ENCODE measurements at places on chromosomes 1 and 21. TPM values are rescaled to one million over a fixed set of nuclear protein-coding genes. Genes with fewer than 3 reads are reported as not detected.
A peak's percentile ranks its signal among the peaks of the same experiment; 100 is the strongest.

CD55 gene
- 22.3 TPM for total RNA-seq

NR1I3 gene
- not detected for total RNA-seq

MRAP gene
- not detected for total RNA-seq

TNFRSF18 gene
- 0.93 TPM for total RNA-seq

AGT gene
- total RNA-seq: 1.6 TPM

NFIA gene
- 21.1 TPM for total RNA-seq

UTS2 gene
- total RNA-seq: not detected

PALMD gene
- total RNA-seq: 33.5 TPM

- no peak for DNase-seq
Observed at GRCh38 chr21:33661146-33661545, 18.8 kb downstream of the ITSN1 start.

DNA sequence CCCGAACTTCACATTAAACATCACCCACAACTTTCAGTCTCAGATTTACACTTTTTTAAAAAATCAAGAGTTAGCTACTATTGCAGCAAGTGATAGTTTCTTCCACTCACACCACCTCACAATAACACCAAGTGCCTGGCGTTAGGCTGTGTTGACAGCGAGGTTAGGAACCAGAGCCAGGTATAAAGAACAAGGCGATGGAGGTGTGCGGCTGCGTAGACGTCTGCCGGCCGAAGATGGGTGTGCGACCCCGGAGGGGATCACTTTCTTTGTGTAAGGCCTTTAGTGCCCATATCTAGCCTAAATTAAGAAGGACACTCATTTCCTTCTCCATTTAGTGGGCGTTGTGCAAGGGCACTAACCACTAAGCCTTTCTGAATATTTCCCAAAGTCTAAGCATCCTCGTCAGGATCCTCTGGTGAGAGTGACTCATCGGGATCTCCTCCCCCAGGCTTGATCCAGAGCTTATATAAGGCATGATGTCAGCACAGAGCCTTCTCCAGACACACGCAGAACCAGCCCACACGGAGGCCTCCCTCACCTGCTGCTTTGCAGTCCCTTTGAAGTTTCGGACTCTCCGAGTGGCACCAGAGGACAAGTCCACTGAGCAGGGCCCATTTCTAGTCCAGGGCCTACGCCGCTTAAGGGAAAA lies 11.8 kb downstream of the NHLH2 start:
- DNase-seq: peak; percentile 35

DNA sequence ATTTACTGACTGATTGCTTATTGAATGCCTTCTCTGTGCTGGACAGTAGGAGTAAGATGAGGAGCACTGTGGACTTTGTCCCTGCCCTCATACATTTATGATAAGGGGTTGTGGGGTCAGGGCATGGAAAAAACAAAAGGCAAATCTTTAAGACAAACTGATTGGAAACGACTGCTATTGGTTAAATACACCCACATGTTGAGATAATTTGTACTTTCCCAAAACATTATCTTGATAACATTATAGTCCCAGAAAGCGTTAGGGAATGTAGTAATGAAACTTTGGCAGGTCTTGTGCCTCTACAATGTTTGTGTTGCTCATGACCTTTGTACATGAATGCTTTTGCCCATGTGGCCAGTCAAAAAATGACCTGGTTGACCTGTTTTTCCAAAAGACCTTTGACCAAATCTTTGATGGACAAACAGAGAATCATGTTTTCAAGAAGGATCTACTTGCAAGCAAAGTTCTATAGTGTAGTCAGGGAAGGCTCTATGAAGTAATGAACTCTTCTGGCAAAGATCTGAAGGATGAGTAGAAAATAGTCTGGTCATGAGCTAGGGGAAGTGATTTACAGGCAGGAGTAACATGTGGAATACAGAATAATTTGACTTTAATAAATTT lies 50.9 kb downstream of the LEPR start:
- no peak for DNase-seq

GRCh38 chr1:111747282-111747734 lies 8.1 kb upstream of the INKA2 start:
- peak; percentile 81 for DNase-seq

DNA sequence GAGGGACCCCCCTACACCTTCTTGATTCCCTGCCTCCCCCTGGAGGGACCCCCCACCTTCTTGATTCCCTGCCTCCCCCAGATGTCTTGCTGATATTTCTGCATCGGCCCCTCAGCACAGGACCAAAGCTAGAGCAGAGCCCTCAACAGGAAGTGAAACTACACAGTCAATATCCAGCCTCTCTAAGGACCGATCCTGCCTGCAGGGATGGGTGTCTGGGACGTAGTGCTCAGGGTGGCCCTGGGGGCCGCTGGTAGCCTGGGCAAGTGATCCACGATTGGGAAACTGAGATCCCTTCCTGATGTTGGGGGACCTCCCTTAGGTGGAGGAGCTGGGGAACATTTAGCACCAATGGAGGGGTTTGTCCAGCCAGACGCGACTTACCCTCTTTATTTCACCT lies 3.9 kb upstream of the LEFTY2 start:
- DNase-seq: no peak

GRCh38 chr21:33642896-33643657 lies 776 bp downstream of the ITSN1 start:
- DNase-seq: peak; percentile 56

DNA sequence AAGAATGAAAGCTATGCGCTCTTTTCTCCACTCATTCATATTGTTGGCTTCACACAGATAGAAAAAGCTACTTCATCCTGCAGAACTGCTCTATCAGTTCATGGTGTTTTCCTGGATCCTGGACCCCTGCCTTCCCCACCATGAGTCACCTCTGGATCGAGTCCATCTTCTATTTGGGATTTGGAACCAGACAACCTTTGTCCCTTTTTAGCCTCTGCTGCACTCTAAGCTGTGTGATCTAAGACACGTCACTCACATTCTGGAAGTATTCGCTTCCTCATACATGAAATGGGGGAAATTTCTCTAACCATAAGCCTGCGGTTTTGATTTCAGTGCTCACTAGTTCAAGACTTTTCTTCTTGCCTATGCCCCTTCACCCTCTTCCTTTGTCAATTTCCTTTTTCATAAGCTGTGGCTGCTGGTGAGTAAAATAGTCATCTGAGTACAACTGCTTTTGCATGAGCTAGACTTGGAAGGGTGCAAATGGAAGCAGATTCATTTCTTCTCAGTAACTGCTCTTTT lies 14.1 kb upstream of the DEGS1 start:
- no peak for DNase-seq

- peak; percentile 92 for DNase-seq
Observed at GRCh38 chr21:33051925-33052324, 18.0 kb upstream of the OLIG1 start.

DNA sequence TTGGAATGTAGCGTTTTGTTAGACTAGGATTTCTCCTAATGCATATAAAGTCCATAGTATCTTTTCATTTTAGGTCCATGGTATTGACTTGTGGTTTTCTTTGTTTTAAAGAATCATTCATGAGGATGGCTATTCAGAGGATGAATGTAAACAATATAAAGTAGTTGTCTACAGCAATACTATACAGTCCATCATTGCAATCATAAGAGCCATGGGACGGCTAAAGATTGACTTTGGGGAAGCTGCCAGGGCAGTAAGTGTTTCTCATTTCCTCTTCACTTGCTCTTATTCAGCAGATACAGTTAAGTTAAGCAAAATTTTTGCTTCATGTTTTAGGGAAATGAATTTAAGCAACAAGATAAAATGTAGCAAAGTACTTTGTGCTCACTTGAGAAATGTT lies 25.4 kb downstream of the GNAI3 start:
- DNase-seq: no peak

DNA sequence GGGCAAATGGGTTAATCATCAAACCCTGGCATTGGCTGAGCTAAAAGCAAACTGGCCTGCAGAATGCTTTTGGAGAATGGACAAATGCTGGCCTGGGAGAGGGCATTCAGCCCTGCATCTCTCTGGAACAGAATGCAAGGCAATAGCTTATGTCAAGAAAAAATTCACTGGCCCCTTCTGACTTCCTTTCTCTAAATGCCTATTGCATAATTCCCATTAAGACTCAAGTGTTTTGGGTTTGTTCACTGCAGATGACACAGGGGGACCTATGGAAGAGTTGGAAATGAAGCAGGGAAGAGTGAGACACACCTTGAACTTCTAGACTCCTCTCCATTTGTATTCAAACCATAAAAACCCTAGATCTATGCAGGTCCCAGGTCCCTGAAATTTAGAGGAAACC lies 15.9 kb downstream of the PEA15 start:
- DNase-seq: no peak

DNA sequence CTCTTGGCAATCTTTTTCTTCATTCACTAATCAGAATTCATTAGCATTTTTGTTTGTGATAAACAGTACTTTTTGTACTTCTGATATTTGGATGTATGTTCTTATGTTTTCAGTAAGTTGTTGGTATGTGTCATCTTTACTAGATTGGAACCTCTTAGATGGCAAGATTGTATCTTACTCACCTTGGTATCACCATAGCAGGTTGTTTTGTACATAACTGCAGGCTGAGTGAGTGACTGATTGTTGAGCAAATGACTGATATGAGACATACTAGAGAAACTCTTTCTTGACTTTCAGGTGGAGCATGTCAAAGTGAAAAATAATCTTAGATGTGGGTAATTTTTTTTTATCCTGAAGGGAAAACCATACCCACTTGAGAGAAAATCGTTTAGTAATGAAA lies 173.7 kb downstream of the CLEC20A start:
- DNase-seq: no peak

GRCh38 chr1:8812081-8812480 lies 5.4 kb downstream of the RERE start:
- no peak for DNase-seq

GRCh38 chr1:45621895-45622523 lies 1.8 kb downstream of the CCDC17 start:
- no peak for DNase-seq

GRCh38 chr1:110203021-110203661 lies 7.0 kb upstream of the KCNC4 start:
- peak; percentile 39 for DNase-seq

DNA sequence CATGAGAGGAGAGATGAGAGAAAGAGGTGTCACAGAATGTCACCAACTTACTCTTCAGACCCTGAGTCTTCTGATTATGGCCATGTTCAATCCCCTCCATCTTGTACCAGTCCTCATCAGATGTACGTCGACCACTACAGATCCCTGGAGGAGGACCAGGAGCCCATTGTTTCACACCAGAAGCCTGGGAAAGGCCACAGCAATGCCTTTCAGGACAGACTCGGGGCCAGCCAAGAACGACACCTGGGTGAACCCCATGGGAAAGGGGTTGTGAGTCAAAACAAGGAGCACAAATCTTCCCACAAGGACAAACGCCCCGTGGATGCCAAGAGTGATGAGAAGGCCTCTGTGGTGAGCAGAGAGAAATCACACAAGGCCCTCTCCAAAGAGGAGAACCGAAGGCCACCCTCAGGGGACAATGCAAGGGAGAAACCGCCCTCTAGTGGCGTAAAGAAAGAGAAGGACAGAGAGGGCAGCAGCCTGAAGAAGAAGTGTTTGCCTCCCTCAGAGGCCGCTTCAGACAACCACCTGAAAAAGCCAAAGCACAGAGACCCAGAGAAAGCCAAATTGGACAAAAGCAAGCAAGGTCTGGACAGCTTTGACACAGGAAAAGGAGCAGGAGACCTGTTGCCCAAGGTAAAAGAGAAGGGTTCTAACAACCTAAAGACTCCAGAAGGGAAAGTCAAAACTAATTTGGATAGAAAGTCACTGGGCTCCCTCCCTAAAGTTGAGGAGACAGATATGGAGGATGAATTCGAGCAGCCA lies 8.0 kb downstream of the ELOA start:
- peak; percentile 45 for DNase-seq

DNA sequence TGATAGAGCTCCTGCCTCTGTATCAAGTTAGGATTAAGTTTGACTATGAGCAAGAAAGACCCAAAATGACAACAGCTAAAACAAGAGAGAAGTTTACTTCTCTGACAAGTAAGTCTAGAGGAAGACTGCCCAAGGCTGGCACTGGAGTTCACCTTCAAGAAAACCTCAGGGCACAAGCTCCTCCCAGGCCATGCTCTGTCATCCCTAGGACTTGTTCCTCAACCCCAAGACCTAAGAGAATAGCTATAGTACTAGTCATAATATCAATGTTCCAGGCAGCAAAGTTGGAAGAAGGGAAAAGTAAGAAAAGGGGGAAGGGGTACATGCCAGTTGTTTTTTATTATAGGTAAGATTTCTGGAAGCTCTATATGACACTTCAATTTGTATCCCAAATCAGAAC lies 26.4 kb upstream of the DARS2 start:
- DNase-seq: no peak

DNA sequence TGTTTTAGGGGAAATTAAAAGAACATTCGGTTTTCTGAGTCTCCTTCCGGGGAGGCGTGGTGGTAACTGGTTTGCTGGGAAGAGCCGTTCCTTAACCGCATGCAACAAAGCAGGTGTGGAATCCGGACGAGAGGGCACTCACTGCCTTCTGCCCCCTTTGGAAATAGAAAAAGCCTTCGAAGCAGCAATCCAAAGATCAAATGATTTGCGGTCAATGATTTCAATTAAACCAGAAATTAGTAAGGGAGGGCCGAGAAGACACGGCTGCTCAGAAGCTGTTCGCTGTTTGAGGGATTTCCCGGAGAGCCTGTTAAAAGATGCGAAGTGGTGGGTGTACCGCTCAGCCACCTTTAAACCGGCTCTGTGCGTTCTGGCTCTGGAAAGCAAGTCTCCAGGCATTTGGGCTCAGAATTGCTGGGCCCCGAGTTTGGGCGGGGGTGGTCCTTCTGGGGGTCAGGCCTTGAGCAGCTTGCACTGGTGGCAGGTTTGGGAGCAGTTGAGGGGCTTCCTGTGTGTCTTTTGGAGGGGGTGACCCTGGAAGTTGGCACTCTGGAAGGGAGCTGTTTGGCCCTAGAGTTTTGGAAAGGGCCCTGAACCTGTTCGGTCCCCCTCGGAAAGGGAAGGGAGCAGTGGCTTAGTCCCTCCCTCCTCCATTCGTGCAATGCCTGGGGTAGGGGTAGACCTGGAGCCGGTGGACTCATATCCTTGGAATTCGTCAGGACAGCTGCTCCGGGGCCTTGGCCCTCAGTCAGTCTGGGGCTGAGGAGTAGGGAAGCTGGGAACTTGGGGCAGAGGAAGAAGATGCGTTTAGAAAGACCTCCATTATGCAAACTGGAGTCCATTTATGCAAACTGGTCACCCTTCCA lies 3.1 kb downstream of the SIM2 start:
- no peak for DNase-seq

Data from SJCRH30 (cell line).